ENCODE measurements at places on chromosomes 1 and 21.

DNA sequence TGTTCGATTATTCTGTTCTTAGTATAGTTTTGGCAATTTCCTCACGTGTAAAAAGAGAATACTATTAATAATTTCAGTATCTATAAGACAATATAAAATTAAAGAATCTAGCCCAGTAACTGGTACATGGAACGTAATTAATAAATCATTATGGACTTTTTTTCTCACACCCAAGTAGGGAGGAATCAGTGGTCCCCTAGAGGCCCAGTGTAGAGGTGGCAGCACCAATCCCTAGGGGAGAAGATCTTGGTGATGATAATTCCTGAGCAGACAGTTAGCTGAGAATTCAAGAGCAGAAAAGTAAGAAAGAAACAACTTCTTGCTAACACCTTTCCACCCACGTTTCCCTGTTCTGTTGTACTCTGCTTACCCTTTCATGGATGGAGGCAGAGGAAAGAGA, 19.7 kb upstream of the SELE start:
- DNase-seq: no peak

- no peak for DNase-seq
Observed at GRCh38 chr1:203632941-203633340, 6.3 kb downstream of the ATP2B4 start.

GRCh38 chr1:153553096-153553495, 4.0 kb upstream of the S100A3 start:
- DNase-seq: no peak

DNA sequence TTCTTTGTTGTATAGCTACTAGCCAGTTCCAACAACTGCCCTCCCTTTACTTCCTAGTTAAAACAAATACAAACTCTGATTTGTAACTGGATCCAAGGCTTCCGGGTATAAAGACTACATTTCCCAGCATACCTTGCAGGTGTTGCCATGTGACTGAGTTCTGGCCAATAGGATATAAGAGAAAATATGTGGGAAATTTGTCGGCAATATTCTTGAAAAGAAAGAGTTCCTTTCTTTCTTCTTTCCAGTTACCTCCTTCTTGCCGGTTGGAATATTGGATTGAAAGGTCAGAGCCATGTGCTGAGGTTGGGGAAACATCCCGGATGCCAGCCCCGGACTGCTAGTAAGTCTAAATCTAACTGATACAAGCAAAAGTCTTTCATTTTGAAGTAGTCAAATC, 23.0 kb upstream of the ZBTB40 start:
- DNase-seq: peak; percentile 4

DNA sequence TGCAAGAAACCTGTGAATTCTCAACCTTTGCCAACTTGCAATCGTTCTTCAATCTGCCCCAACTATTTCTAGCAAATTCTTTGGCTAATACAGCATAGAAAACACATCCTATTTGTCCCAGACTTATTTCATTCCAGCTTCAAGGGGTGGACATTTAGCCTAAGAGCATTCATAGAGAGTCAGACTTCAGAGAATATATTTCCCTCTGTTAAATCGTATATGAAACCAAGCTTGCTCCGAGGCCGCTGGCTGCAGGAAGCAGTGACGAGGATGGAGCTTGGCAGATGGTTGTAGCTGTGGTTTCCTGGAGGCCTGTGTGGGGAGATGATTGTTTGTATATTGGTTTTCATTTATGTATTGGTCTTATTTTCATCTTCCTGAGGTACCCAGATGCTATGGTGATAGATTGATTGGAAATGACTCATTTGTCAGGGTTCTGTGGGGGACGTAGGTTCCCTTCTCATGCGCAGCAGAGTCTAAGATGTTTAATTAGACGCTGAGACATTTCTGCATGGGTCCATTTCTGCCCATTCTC, 26.1 kb downstream of the MAN1C1 start:
- DNase-seq: peak; percentile 62

DNA sequence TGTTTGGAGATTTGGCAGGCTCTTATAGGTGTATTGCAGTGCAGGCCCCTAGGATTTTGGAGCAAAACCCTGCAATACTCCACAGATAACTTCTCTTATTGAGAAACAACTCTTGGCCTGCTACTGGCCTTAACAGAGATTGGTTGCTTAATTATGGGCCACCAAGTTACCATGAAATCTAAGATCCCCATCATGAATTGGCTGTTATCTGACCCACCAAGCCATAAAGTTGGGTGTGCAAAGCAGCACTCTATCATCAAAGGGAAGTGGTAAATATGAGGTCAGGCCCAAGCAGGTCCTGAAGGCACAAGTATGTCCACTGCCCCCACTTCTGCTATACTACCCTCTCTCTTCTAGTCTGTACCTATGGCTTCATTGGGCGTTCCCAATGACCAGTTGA, 130.0 kb upstream of the TNFSF4 start:
- DNase-seq: no peak

DNA sequence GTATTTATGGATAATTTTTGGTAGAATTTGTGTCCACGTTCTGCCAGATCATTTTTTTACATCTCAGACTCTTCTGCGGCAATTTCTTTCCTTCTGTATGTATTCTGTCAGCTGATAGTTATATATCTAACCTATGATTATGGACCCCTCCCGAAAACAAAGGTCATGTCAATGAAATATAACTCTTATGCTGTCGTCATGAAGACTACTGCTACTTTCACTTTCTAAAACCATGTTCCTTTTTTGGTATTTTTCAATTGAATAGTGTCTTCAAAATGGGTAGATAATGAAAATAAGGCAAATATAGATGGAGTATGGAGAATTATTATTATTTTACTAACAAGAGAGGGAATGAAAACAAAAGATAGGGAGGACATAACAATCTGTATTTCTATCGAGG, 3.2 kb downstream of the ANGPTL1 start:
- DNase-seq: no peak

DNA sequence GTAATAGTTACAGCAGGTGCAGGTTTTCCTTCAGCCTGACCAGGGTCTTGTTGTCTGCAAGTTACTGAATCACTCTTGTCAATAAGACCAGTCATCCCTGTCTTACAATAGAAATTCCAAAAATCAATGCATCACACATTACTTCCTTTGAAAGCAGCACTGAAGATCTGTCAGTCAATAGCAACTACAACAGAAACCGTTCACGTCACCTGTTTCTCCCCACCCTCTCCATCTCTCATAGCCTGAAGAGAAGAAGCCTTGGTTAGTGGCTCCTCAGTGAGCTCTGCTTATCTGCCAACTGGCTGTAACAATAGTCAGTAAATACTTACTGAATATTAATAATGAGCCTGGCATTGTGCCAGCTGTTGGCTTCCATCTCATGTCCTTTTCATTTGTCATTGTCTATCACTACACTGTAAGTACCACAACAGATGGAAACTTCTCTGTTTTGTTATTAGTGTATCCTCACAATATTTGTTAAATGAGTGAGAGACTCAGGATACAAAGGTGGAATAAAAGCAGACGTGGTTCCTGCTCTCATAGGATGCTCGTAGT, 195.2 kb downstream of the S1PR1 start:
- no peak for DNase-seq

GRCh38 chr1:3651026-3651929, 1.0 kb upstream of the TP73 start:
- DNase-seq: no peak
